Memory B cell (primary cell): ENCODE measurements at places on chromosomes 2 and 18.

DNA sequence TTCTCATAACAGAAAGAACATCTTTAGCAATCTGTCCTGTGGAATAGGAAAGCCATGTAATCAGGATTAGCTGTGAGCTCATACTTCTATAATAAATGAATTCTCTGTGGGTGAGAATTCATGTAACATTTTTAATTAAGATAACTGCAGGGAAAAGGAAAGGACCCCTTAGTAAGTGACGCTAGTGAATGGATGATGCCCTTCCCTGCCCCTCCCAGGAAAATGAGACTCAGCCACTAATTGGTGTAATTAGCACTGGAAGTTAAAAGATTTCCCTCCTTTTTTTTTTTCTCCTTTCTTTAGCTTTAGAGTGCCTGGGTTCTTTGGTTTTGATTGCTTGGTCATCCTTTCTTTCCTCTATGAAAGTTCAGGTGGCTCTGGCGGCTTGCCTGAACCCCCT lies 90.3 kb downstream of the VWA3B start:
- DNase-seq = no peak

DNA sequence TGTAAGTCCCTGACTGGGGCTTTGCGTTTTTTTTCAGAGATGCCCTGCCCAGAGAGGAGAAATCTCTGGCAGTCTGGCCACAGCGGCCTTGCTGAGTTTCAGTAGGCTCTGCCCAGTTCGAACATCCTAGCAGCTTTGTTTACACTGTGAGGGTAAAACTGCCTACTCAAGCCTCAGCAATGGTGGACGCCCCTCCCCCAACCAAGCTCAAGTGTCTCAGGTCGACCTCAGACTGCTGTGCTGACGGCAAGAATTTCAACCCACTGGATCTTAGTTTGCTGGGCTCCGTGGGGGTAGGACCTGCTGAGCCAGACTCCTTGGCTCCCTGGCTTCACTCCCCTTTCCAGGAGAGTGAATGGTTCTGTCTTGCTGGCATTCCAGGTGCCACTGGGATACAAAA lies 31.7 kb downstream of the L3MBTL4 start:
- no peak for DNase-seq

DNA sequence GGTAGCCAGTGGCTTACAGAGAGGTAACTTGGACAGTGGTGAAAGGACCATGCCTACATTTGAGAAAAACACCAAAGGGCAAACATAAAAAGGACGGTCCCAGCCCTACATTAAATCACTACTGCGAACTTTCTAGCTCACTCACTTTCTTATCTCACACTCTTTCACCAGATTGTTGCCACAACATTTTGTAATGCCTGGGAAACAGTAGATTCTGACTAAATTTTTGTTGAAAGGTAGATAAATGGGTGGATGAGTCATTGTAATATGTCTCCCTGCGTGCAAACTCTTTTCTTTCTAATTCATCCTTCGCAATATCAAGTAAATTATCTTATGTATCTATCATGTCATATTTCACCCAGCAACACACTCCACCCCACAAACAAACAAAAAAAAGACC lies 192.2 kb downstream of the IRS1 start:
- no peak for DNase-seq

DNA sequence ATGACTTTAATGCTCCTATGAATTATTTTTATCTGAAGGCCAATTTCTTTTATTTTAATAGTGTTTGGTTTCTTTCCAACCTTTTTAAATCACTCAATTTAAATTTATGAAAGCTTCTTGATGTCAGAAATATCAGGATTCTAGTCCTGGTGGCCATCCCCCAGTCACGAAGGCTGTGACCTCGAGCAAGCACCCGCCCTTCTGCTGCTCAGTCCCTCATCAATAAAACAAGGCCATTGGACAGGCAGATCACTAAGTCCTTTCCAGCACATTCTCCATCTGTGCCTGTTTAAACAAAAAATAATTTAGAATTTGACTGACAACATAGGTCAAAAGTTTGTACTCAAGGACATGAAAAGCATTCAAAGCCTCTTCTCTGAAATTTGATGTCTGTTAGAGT lies 483.6 kb upstream of the VRK2 start:
- no peak for DNase-seq

DNA sequence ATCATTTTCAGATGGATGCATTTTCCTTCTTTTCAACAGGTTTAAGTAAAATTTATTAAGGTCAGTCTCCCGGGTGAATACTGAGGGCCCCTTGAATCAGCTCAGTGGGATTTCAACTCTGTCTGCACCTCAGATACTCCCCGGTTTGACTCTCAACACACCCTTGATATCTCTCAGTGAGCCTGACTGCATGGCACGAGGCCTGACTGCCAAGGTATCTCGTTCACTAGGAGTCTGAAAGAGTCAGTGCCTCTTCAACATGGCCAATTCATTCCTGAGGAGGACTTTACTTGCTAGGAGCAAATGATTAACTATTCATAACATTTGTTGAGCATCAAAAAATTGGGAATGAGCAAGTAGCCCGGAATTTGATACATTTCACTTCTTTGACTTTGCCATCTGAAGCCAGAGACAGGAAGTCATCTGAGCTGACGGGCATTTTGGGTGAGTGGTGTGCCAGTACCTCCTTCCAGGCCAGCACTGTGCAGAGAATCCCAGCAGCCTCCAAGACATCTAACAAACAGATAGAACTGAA lies 81.0 kb downstream of the VAPA start:
- no peak for DNase-seq

- DNase-seq = no peak
Measured at GRCh38 chr18:60157810-60158209, 214.8 kb downstream of the MC4R start.

DNA sequence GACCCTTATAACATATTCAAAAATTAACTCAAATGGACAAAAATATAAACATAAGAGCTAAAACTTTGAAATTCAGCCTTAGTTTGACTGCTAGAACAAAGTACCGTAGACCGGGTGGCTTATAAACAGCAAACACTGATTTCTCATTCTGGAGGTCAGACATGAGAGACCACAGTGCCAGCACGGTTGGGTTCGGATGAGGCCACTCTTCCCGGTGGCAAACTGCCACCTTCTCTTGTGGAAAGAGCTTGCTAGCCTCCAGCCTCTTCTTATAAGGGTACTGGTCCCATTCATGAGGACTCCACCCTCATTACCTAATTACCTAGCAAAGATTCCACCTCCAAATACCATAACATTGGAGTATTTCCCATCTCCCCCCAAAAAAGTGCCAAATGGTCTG lies 91.3 kb downstream of the FAM210A start:
- no peak for DNase-seq

DNA sequence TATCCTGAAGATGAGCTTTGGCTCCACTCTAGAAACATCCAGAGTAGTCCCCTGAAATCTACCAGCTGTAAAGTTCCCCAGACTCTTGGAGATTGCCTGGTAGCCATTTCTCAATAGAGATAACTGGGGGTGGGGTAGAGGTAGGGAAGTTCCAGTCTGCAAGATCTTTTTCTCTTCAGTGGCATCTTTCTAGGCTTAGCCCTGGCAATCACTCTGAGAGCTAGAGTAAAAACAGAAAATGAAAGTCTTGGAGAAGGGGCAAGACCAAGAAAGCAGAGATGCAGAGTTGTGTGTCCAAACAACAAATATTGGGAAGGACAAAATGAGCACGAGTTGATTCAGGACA lies 41.8 kb upstream of the LCLAT1 start:
- no peak for DNase-seq

DNA sequence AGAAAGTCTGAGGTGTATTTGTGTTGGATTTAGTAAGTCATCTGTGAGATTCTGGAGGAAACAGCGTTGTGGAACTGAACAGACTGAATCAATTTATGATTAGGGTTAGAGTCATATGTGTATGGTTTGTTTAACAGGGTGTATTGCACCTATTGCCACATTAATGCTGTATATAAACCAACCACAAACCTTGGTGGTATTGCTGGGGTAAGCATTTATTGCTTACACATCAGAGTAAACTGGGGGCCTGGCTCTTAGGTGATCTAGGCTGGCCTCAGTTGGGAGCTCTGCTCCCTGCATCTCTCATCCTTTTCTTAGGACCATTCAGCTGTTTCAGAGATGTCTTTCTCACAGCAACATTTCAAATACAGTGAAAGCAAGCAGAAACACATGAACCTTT lies 59.7 kb upstream of the GRB14 start:
- DNase-seq = no peak

DNA sequence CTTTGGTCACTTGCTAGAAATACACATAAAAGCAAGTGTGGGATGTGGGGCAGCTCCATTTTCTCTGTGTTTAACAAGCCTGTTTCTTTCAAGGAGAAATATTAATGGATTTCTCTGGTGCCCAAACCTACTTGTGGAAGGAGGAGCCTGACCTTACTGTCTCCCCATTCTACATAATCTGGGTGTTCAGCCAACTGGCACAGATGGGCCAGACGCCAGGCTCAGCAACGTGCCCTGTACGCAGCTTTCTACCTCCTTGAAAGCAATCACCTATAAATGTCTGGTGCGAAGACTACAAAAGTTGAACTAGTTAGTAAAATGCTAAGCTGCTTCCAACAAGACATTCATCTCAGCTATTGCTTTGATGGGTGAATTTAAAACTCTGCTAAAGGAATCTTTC lies 33.2 kb upstream of the MYO3B start:
- no peak for DNase-seq

DNA sequence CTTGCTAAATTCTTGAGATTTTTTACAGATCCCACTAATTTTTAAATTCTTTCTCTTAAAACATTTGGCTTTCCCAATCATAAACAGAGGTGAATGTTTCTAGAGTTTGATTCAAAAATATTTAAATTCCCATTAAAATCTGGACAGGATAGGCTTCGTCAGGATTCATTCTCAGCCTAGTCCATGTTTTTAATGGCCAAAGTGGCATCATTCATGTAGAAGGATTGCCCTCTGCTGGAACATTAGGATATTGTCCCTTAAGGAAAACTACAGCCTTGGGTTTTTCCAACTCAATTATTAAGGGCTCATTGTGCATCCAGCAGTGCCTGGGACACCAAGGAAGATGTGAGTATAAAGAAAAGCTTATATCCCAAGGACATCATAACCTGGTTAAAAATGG lies 71.7 kb downstream of the TPGS2 start:
- DNase-seq = no peak

DNA sequence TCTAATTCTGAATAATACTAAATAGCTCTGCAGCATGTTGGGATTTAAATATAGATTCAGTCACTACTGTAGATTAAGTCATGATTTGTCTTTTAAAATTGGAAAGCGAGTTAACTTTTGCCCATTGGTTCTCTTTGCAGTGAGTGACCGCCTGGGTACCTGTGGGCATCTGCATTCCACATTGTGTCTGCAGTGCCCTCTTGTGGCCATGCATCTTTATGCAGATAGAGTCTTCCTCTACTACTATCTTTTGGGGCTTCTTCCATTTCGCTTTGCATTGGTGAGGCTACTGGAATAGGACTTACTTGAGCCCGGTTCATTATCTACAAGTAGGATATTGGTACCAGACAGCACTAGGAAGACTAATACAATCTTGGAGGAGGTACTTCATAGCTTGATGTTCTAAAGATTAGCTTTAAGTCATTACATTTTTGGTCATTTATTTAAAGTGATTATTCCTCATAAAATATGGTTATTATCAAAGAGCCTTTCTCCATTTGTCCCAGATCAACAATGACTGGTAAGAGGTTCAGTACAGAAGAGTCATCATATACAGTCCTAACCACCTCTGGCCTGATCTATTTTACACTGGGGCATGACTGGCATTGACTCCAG lies 203.0 kb downstream of the SOCS6 start:
- DNase-seq = peak; percentile 30

- no peak for DNase-seq
Measured at GRCh38 chr2:187532333-187533120, 21.7 kb downstream of the TFPI start.

GRCh38 chr18:67428158-67428557 lies 88.4 kb downstream of the DSEL start:
- DNase-seq = no peak

- no peak for DNase-seq
Measured at GRCh38 chr2:64331114-64331645, 122.8 kb upstream of the LGALSL start.

DNA sequence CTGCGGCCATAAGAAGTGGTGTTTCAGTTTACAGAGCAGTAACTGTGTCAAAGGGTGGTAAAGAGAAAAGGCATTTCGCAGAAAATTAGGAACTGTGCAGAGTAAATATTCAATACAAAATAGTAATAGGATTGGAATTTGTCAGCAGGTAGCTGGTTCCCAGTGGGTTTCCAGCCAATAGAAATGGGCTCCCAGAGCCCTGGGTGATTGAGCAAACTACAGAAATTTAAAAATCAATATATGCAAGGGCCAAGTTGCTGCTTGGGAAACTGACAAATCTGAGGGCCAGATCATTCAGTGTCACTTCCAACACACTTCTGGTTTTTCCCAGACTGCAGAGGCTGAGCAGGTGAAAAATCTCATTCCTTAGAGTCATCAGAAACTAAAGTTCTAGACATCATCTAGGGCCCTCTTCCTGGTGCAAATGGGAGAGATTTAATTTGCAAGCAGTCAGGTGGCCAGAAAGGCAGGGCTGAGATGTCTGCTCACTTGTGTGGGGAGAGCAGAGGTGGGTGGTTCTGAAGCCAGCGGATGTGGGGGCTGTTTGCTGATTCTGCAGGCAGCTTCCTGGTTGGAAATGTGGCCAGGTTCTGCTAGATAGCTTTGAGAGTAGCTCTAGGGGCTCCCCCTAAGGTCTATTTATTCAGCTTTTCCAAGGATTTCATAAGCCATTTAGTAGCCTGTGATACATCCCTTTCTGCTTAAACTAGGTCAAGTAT lies 182.4 kb downstream of the NCK2 start:
- DNase-seq = no peak

DNA sequence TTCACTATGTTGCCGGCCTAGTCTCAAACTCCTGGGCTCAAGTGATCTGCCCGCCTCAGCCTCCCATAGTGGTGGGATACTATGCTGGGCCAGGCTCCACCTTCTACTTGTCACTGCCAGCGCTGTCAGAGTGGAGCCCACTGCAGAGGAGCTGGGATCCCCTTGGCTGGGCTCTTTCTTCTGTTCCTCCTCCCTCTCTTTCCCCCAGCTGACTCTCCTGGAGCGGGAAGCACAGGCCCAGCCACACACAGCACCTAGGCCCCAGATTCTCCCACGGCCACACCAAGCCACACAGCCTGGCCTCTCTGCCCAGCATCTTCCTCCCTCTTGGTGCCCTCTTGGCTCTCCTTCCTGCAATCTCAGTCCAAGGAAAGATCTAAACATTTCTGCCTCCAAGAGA lies 3.7 kb upstream of the GAREM2 start:
- no peak for DNase-seq

- DNase-seq = no peak
Measured at GRCh38 chr18:58860747-58861231, 3.9 kb upstream of the ZNF532 start.

- no peak for DNase-seq
Measured at GRCh38 chr18:74219056-74219455, 70.7 kb downstream of the TIMM21 start.
